Breast epithelium (tissue), 4 donors: ENCODE measurements at places on chromosomes 2 and 18. TPM values are rescaled to one million over a fixed set of nuclear protein-coding genes. Genes with fewer than 3 reads are reported as not detected.

Gene DOK1
- 33.3 TPM for total RNA-seq

Gene GAREM2
- total RNA-seq, result 1.4 TPM

Gene GPR155
- 4.3 TPM for total RNA-seq

Gene HMSD
- not detected for total RNA-seq

Gene SUMO1
- total RNA-seq, result 54.1 TPM

Gene SKA1
- total RNA-seq, result 0.48 TPM

Gene FOSL2
- 116 TPM for total RNA-seq

Gene ANKRD30B
- 11.5 TPM for total RNA-seq

Gene SPC25
- not detected for total RNA-seq

Gene PSMD1
- 63.8 TPM for total RNA-seq

Gene TLK1
- 40.6 TPM for total RNA-seq

Gene HOXD10
- total RNA-seq, result 1.6 TPM

Gene CSRNP3
- 2.0 TPM for total RNA-seq

Gene MC5R
- total RNA-seq, result not detected

Gene DSC1
- total RNA-seq, result not detected

Gene ABCB11
- under 0.01 TPM for total RNA-seq

Gene SNORC
- 9.2 TPM for total RNA-seq

Gene PAX8
- under 0.01 TPM for total RNA-seq

Gene ATP9B
- total RNA-seq, result 42.1 TPM

Gene MCEE
- 27.5 TPM for total RNA-seq
